Fibroblast of skin of left quadriceps (primary cell): ENCODE measurements at places on chromosomes 3 and 15.

GRCh38 chr15:90586948-90587347 is 57.2 kb downstream of the CRTC3 start:
- DNase-seq = no peak

- DNase-seq = no peak
These were observed 8.1 kb downstream of the PXYLP1 start for GRCh38 chr3:141239511-141240281.

- no peak for DNase-seq
These were observed 116.0 kb upstream of the PRICKLE2 start for GRCh38 chr3:64341296-64341695.

- no peak for DNase-seq
These were observed 439.8 kb upstream of the ARRDC4 start for GRCh38 chr15:97520689-97521088.

- DNase-seq = no peak
These were observed 177.4 kb downstream of the POTEB3 start for GRCh38 chr15:21262851-21263425.

DNA sequence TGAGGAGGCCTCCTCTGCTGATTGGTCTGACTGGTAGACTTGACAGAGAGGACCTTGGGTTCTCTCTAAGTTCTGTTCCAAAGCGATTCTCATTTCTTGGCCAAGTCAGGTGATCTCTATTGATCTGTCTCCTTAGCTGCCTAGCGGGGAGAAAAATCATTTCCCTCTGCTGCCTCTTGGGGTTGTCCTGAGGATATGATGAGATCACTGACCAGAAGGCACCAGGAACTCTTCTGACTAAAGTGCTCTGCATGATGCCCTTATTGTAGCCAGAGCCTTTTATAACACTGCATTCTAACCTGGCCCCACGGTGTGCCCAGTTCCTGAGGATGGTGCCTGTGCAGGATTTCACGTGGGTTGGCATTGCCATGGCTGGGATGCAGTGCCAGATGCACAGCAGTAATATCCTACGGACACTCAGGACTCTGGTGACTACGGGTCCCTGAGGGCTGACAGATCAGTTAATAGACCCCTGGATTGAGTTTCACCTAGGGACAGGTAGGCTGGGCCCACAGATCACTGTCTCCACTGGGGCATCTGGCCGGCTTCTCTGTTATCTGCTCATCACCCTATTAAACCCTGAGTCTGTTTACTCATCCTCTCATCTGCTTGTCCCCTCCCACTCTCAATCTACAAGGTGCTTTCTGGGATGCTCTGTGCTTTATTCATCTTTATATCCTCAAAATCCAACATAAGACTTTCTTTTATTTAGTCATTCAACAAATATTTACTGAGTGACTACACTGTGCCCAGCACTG is 3.9 kb upstream of the HEG1 start:
- no peak for DNase-seq

- DNase-seq = no peak
These were observed 71.0 kb downstream of the TRIM42 start for GRCh38 chr3:140748903-140749302.
